Activated T-helper 1 cell treated with anti-CD3 and anti-CD28 coated beads, Interleukin-2, amount 50 U/mL, for 16 hours (primary cell): ENCODE measurements at places on chromosomes 16 and 17.

GRCh38 chr17:3963237-3964201 lies 718 bp downstream of the ATP2A3 start:
- peak; percentile 48 for DNase-seq

- DNase-seq: no peak
Measured at GRCh38 chr17:1711804-1712203, 1.6 kb upstream of the TLCD2 start.

DNA sequence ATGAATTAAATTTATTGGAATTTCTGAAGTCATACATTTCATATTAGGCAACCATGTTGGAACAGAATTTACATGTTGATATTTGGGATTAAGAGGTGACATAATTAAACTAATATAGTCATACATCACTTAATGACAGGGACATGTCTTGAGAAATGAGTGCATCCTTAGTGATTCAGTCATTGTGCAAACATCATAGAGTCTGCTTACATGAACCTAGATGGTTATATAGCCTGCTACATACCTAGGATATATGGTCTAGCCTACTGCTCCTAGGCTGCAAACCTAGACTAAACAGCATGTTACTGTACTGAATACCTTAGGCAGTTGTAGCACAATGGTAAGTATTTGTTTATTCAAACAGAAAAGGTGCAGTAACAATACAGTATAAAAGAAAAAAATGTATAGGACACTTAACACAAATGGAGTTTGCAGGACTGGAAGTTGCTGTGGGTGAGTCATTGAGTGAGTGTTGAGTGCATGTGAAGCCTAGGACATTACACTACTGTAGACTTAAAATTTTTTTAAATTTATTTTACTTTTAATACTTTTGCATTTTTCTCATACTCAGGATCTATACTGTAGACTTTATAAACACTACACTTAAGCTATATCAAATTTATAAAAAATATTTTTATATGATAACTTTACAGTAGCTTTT lies 85.6 kb downstream of the OMG start:
- no peak for DNase-seq

DNA sequence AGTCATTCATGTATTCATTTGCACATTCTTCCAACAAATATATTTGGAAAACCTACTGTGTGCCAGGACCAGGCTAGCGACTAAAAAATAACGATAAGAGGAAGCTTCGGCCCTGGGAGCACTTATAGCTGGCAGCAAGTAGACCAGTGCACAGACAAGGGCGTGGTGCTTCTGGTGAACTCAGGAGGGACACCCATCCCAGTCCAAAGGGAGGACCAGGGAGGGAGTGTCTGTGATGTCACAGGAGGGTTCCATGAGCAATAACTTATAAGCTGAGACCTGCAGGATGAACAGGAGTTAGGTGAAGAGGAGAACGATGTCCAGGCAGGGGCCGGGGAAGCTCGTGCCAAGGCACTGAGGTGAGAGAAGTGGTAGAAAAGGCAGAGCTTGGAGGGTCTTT lies 17.4 kb upstream of the PHOSPHO1 start:
- no peak for DNase-seq

GRCh38 chr16:17939723-17940122 lies 396.8 kb downstream of the NPIPA8 start:
- no peak for DNase-seq

DNA sequence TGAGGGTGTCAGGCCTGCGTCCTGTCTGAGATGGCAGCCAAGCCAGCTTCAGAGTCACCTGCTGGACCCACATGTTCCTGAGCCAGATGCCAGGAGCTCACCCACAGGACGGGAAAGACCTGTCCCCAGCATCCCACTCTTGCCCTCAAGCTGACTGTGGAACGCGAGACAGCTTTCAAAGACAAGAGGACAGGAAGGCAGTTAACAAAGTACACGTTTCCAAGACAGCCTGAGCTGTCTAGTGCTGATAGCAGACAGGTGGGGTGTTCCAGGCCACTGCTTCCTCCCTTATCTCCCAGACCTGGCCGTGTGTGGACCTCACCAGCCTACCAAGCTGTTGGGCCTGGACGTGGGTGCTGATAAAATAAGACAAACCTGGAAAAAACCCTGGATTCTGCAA lies 13.2 kb downstream of the CMTM3 start:
- no peak for DNase-seq

GRCh38 chr16:74449470-74449869 lies 28.2 kb upstream of the CLEC18B start:
- DNase-seq: no peak

DNA sequence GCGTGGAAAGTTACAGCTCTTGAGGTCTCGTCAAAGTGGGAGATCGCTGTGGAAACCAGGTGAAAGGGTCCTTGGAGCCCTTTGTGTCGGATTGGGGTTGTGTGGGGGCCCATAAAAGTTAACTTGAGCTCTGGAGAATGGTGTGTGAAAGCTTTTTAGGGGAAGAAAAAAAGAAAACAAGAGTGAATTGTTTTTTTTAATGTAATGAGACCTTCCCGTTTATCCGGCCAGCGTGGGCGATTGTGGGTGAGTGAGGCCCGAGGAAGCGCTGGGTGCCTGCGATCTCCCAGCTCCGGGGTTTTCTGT lies 150.6 kb downstream of the MSI2 start:
- DNase-seq: no peak

- DNase-seq: no peak
Measured at GRCh38 chr17:611202-611601, 103.4 kb downstream of the VPS53 start.

DNA sequence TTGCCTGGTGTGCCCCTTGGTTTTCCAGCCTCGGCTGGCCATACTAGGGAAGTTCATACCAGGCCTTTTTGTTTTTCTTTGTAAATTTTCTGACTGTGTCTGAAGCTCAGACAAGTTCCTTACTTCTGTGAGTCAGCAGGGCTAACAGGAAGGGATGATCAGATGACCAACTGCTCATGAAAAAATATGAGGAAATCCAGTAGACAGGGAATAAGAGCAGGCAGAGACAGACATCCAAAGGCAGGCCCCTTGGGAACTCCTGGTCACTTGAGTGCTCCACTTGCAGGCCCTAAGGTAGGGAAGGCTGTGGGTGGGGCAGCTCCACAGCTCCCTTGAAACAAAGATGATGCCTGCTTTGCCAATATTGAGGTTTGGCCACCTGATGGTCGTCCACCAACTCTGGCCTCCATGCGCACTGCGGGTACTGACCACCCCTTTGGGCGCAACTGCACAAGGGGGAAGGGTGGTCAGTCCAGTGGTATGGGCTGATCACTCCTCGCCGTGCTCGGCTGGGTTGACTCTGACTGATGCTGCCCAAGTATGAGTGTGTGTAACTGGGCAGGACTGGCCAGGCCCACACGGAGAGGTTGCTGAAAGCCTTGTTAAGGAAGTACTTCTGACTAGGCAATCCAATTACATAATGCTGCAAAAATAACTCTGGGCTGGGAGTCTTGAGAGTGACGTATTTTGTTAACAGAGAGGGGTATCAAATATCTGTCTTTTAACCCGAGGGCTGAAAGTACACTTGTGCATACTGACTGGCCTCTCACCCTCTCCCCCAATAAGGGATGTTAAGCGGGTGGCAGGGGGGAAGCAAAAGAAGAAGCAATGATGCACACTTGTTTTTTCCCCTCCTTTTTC lies 20.8 kb upstream of the ZFHX3 start:
- no peak for DNase-seq

GRCh38 chr17:19857640-19858039 lies 10.1 kb downstream of the ULK2 start:
- DNase-seq: no peak

GRCh38 chr16:56477096-56477878 lies 25.9 kb downstream of the OGFOD1 start:
- DNase-seq: no peak

DNA sequence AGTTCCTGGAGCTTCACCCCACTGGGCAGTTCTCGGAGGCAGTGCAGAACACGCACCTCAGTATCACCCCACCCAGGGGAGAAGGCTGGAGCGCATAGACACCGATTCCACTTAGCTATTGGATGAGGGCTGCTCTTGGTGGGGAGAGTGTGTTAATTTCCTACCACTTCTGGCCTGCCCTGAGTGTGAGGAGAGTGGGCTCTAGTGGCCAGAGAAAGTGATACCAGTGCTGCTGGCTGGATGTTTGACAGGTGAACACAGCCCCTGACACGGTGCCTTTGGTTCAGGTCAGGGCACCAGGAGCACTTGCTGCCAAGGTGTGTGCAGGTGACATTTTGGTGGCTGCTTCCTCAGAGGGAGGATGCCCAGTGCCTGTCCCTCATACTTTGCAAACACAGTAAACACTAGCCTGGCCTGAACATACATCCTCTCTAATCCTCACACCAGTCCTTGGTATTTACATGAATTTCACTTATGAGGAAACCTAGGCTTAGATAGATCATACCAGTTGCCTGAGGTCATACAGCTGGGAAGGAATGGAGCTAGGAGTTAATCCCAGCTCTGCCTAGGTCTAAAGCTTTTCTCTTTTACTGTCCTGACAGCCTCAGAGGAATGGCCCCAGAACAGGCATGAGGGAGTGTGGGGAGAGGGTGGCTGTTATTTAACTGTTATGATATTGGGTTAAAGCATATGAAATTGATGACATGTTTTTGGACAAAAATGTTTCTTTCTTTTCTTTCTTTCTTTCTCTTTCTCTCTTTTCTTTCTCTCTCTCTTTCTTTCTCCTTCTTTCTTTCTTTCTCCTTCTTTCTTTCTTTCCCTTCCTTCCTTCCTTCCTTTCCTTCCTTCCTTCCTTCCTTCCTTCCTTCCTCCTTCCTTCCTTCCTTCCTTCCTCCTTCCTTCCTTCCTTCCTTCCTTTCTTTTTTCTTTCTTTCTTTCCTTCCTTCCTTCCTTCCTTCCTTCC lies 21.0 kb upstream of the ITGAX start:
- DNase-seq: no peak
